ENCODE measurements at places on chromosomes 5 and 9.

DNA sequence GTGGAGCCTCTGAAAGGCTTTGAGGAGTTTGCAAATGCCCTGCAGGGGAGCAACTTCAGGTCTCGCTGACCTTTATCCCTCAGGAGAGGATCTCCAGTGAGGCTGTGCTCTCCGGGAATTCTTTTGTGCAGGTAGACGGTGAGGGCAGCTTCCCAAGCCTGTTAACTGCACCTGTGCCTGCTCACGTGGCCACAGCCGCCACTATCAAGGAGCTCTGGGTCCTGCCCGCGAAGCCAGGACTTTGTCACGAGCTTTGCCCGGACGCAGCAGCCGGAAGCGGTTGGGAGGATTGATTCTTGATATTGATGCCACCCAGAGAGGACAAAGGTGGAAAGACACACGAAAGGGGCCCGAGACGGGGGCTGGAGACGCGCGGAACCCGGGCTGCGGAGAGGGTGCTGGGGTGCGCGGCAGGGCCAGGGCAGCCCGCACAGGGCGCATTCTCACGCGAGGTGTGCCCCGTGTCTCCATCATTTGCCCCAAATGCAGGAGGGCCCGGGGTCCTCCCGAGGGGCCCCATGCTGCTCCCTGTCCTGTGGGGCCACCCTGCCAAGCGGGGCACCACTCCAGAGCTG is 18.2 kb downstream of the SLC9A3 start:
- DNase-seq, result no peak

- no peak for DNase-seq
Observed at GRCh38 chr5:28788954-28789353, 1750.6 kb upstream of the CDH9 start.

DNA sequence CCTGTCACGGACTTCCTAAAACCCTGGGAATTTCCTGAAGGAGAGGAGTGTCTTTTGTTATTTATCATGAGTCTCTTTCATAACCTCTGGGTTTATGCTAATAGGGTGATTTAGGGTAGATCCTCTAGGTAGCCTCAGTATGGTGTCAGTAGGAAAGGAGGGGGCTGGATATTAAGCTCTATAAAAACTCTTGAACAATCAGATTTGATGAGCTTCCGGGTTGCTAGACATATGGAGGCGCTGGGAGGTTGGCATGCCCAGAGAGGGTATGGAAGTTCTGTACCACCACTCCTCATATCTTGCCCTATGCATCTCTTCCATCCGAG is 15.6 kb upstream of the PTBP3 start:
- no peak for DNase-seq

GRCh38 chr5:68405784-68406743 is 190.5 kb downstream of the PIK3R1 start:
- DNase-seq, result no peak

Data from GM06990 (cell line).